ENCODE measurements at places on chromosomes 5 and 9. TPM values are rescaled to one million over a fixed set of nuclear protein-coding genes. Genes with fewer than 3 reads are reported as not detected.

Gene ZNF658
- total RNA-seq = 1.6 TPM

DNA sequence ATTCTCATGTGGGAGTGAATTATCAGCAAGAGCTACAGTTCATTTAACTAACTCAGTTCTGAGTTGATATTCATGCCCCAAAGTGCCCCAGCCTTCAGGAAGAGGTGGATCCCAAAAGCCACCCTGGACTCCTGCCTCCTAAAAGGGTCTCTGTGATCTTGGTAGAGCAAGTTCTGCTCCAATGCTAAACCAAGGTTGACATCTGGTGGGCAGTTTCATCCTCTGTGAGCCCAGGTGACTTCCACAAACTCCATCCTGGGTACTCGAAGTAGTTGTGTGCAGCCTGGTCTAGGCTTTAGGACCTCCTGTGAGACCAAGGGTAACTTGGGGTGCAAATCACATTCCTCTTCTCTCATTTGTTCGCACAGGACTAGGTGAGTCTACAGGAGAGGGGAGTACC is 816.8 kb downstream of the MTRR start:
- no peak overlapping the region for H3K27ac ChIP-seq
- H3K36me3 ChIP-seq = no peaks in the 10 kb centered on the region
- no peak for DNase-seq
- H3K27me3 ChIP-seq = no peaks in the 10 kb centered on the region

DNA sequence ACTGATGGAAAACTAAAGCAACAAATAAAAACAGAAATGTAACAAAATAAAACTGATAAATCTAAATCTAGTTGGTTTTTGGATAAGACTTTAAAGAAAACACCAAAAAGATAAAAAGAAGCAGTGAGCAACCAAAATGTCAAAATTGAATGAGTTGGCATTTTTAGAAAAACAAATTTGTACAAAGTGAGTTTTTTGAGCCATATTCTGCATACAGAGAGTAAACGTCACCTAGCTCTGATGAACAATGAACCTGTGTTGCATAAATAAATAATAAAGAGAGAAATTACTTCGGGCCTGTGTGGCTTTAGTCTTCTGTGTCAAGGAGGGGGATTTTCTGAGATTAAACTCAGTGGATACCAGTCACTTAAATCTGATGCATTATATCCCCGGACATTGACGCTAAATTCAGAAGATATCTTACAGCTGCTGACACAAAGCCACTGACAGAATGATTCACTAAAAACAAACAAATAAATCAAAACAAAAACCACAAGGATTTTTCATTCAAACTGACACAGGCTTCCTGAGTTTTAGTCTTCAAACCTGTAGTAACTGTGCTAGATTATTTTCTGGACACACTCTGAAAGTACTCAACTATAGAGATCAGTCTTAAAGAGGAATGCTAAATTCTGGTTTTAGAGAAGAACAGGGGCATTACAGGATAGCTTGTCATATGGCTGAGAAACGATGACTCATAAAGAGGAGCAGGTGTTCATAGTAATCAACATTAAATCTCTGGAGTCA is 403.5 kb upstream of the ST8SIA4 start:
- no peak for DNase-seq
- H3K27me3 ChIP-seq = no peaks in the 10 kb centered on the region
- no peak overlapping the region for H3K27ac ChIP-seq
- no peaks in the 10 kb centered on the region for H3K36me3 ChIP-seq

DNA sequence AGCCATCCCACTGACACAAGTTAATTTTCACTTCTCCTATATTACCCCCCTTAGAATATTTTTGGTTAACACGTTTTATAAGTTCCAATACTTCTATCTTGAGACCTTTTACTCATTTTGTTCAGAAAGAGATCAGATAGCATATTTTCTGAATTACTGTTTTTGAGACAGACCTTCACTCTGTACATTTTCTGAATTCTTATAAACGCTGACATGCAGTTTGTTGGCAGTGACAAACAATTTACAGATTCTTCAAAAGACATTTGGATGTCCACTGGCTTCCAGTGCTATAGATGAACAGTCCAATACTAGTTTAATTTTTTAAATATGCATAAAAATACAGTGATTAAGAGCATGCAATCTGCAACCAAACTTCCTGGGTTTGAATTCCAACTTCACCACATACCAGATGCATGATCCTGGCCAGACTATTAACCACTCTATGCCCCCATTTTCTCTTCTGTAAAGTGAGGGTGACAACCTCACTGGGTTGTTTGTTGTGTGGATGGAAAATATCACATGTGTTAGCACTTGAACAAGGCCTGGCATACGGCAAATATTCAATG is 142.1 kb downstream of the AGTPBP1 start:
- peaks cover 26% of the 10 kb centered on the region for H3K36me3 ChIP-seq
- H3K27ac ChIP-seq = no peak overlapping the region
- peaks cover 19% of the 10 kb centered on the region for H3K4me1 ChIP-seq
- H3K4me3 ChIP-seq = no peak overlapping the region
- H3K27me3 ChIP-seq = no peaks in the 10 kb centered on the region
- DNase-seq = no peak

Gene AHRR
- 1.4 TPM for total RNA-seq

- DNase-seq = no peak
- no peak overlapping the region for H3K27ac ChIP-seq
- H3K27me3 ChIP-seq = no peaks in the 10 kb centered on the region
- no peak overlapping the region for H3K4me3 ChIP-seq
- no peaks in the 10 kb centered on the region for H3K36me3 ChIP-seq
- no peaks in the 10 kb centered on the region for H3K4me1 ChIP-seq
Observed at GRCh38 chr5:151935135-151935695, 10.6 kb upstream of the GLRA1 start.

DNA sequence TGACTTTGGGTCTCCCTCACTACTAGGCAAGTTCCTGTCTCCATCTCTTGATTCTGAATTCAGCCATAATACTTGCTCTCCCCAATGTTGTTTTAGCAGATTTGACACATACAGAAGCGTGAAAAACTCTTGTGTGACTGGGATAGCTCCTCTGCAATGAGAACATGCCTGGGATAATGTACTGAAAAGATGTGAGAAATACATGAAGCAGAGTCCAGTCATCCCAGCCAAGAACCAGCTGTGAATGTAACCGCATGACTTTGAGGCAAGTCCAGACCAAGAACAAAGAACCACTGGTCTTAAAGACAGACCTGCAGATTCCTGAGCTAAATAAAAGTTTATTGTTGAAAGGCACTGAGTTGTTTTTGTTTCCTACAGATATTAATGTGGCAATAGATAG is 135.0 kb downstream of the NMUR2 start:
- no peaks in the 10 kb centered on the region for H3K27me3 ChIP-seq
- H3K4me1 ChIP-seq = no peaks in the 10 kb centered on the region
- no peak overlapping the region for H3K4me3 ChIP-seq
- H3K27ac ChIP-seq = no peak overlapping the region
- no peaks in the 10 kb centered on the region for H3K36me3 ChIP-seq

Gene IGIP
- total RNA-seq = 4.0 TPM

- no peaks in the 10 kb centered on the region for H3K36me3 ChIP-seq
- H3K4me3 ChIP-seq = no peak overlapping the region
- H3K4me1 ChIP-seq = no peaks in the 10 kb centered on the region
- no peak for DNase-seq
Observed at GRCh38 chr5:30752015-30752414, 441.5 kb upstream of the CDH6 start.

Gene TMEM174
- total RNA-seq = not detected

DNA sequence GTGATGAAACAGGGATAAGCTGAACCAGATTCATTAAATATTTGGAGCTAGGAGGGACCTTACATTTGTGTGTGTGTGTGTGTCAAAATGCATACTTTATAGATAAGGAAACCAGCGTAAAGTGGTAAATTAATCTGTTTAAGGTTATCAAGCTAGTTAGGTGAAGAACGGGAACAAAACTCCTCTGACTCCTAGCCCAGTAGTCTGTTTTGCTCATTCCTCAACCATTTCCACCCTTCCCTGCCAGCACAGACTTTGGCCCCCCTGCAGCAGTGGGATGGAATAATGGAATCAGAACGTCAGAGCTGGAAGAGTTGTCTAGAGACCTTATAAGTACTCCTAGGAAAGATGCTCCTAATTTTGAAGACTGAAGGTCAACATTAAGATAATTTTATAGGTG is 6.5 kb downstream of the AGXT2 start:
- H3K27ac ChIP-seq = no peak overlapping the region
- no peak overlapping the region for H3K4me3 ChIP-seq

GRCh38 chr9:27198190-27198589 is 89.2 kb downstream of the TEK start:
- H3K27ac ChIP-seq = no peak overlapping the region
- no peaks in the 10 kb centered on the region for H3K4me1 ChIP-seq
- H3K36me3 ChIP-seq = no peaks in the 10 kb centered on the region
- no peak overlapping the region for H3K4me3 ChIP-seq
- no peak for DNase-seq
- H3K27me3 ChIP-seq = no peaks in the 10 kb centered on the region

- no peak for DNase-seq
- no peak overlapping the region for H3K4me3 ChIP-seq
- H3K27me3 ChIP-seq = no peaks in the 10 kb centered on the region
- H3K36me3 ChIP-seq = no peaks in the 10 kb centered on the region
- no peak overlapping the region for H3K27ac ChIP-seq
- no peaks in the 10 kb centered on the region for H3K4me1 ChIP-seq
Observed at GRCh38 chr5:147743678-147744374, 38.7 kb downstream of the JAKMIP2 start.

DNA sequence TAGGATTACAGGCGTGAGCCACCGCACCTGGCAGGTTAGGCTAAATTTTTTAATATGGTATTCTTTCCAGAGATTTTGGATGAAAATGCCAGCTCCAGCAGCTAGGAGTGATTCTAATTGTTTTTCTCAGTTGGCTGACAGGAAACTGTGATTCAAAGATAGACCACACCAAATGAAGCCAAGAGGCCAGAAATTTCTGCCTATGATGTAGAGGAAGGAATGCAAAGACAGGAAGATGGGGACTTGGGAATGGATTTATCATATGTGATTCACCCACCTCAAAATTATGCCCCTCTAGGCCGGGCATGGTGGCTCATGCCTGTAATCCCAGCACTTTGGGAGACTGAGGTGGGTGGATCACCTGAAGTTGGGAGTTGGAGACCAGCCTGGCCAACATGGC is 53.3 kb downstream of the UGCG start:
- H3K4me3 ChIP-seq = no peak overlapping the region
- no peaks in the 10 kb centered on the region for H3K27me3 ChIP-seq
- DNase-seq = no peak
- H3K27ac ChIP-seq = no peak overlapping the region
- H3K4me1 ChIP-seq = no peaks in the 10 kb centered on the region

Gene ZCCHC9
- total RNA-seq = 10.8 TPM

DNA sequence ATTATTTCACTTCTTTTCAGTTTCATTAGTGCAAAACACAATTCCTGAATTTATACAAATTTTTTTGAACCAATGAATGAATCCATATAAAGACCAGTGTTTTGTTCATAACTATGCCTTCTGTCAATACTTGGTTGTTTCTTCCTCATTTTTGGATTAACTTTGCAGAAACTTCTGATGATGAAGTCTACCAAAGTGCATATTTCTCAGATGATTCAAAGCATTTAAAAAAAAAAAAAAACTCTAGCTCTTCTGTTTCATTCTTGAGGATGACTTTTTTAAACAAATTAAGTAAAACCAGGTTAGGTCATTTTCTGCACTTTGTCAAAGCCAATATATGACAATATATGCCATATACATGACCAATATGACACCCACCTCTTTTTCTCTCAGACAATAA is 92.6 kb downstream of the CHSY3 start:
- no peak overlapping the region for H3K27ac ChIP-seq
- H3K4me1 ChIP-seq = no peaks in the 10 kb centered on the region
- no peak for DNase-seq
- no peaks in the 10 kb centered on the region for H3K27me3 ChIP-seq

- H3K36me3 ChIP-seq = no peaks in the 10 kb centered on the region
- no peak overlapping the region for H3K4me3 ChIP-seq
- no peak overlapping the region for H3K27ac ChIP-seq
- DNase-seq = no peak
Observed at GRCh38 chr5:111775224-111775623, 18.2 kb upstream of the NREP start.

Gene EMB
- 179 TPM for total RNA-seq

Gene CCL28
- 25.8 TPM for total RNA-seq

GRCh38 chr9:109846776-109847175 is 66.8 kb downstream of the PALM2AKAP2 start:
- H3K36me3 ChIP-seq = no peaks in the 10 kb centered on the region
- no peak overlapping the region for H3K27ac ChIP-seq
- no peaks in the 10 kb centered on the region for H3K27me3 ChIP-seq

Gene ALG2
- total RNA-seq = 23.2 TPM

DNA sequence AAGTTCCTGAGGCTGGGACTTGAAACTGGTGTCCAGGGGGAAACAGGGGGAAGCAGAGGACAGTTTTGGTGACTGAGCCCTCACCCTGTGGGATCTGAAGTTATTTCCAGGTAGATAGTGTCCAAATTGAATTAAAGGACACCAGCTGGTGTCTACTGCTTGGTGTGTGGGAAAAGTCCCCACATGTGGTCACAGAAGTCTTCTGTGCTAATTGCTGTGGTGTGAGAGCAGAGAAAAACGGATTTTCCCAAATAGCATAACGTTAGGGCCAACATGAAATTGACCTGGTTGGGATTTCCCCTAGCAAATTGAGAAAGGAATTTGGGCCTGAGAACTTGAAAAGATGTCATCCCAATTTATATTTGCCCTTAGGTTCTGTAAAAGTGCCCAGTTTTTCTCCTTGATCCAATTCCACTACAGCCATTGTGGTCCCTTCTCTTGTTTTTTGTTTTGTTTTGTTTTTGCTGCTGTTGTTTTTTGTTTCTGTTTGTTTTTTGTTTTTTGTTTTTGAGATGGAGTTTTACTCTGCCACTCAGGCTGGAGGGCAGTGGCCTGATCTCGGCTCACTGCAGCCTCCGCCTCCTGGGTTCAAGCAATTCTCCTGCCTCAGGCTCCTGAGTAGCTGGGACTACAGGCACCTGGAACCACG is 5.6 kb upstream of the STARD4 start:
- no peak for DNase-seq
- no peaks in the 10 kb centered on the region for H3K36me3 ChIP-seq
- no peak overlapping the region for H3K4me3 ChIP-seq
- H3K27me3 ChIP-seq = no peaks in the 10 kb centered on the region
- peaks cover 2% of the 10 kb centered on the region for H3K4me1 ChIP-seq

- H3K4me3 ChIP-seq = no peak overlapping the region
- peaks cover 11% of the 10 kb centered on the region for H3K27me3 ChIP-seq
- H3K4me1 ChIP-seq = peaks cover 8% of the 10 kb centered on the region
Observed at GRCh38 chr5:76958991-76959767, 6.3 kb downstream of the CRHBP start.

Gene HTR1A
- total RNA-seq = not detected
